ENCODE measurements at places on chromosomes 12 and 14.

DNA sequence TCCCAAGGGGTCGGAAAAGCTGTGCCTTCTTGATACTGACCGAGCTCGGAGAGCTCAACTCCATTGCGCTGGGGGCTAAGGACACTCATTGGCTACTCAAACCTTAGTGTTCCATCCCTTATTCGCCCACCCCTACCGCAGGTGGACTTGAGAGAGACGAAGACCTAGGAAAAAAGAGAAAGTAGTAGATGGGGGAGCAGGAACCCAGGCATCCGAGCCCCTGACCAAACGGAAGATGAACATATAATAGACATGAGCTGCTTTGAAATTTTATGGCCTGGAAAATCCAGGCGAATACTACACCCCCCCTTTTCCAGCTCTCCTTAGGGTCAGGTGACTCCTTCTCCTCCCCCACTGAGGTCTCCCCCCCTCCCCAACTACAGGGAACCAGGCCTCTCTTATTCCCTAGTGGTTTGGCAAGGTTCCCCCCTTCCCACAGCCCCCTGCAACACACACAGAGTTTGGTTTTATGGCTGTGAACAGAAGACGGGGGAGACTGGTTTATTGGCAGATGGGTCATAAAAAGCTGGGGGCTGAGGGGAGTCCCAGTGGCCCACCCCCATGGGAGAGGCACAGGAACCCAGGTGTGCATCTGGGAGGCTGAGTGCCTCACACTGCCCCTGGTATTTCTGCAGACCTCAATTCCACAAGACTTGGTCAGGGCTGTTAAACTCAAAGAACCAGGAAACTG lies 1.6 kb downstream of the GDF11 start:
- no peak for DNase-seq

- no peak for DNase-seq
These were observed 16.1 kb upstream of the CCDC85C start for GRCh38 chr14:99619835-99620834.

DNA sequence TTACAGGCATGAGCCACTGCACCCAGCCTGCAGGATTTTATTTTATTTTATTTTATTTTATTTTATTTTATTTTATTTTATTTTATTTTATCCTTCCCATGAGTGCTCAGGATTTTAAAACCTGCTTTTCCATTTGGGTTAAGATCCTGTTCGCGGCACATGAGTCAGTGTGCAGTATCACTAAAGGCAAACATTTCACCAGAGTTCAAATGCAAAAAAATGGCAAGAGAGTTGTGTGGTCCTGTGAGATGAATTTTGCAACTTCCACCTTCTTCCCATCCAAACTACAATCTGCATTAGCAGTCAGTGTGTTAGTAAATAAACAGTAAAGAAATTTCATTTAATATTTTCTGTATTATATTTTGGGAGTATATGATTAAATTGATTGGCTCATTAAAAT lies 29.0 kb downstream of the MOAP1 start:
- DNase-seq, result no peak

- DNase-seq, result no peak
These were observed 47.7 kb upstream of the CDKN3 start for GRCh38 chr14:54348923-54349620.

- no peak for DNase-seq
These were observed 76.4 kb upstream of the BCAT1 start for GRCh38 chr12:25025260-25025659.

DNA sequence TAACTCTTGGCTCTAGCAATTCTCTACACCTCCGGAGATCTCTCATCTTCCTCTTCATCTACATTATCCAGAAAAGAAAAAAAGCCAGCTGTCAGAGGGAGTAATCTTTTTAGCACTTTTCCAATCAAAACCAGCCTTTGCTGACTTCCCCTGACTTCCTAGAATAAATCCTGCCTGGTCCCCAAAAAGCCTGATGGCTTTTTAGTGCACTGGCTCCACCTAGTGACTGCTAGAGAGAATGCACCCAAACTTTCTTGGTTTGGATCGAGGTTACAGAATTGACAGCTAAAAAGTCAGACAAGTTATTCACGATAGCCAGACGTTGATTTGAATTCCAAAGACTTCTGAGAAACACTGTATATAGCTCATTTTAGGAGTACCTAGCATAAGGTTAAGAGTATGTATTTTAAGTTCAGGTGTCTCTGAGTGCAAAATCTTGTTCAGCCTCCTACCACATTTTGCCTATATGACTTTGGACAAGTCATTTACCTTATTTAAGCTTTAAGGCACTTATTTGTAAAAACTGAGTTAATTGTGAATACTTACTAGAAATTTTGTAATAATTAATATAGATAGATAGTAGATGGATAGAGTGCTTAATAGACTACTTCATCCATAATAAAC lies 185.7 kb upstream of the GRIN2B start:
- DNase-seq, result peak; percentile 86

DNA sequence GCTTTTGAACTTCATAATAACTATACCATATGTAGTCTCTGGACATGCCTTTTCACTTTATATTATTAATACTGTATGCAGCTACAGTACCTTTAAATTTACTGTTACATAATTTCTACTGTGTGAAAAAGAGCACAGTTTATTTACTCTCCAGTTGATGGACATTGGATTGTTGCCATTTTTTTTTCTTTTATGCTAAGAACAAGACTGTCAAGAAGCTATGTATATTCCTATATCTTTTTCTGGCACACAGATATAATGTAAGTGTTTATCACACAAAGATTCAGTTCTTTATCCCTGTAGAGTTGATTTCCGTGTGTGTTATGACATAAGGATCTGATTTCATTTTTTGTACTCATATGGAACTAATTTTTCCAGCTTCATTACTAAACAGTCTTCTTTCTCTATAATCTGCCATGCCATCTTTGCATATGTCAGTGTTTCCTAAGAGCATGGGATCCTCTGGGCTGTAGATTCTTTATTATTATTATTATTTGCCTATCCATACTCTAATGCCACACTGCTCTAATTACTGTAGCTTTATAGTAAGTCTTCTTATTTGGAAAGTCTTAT lies 593.0 kb upstream of the ATP2B1 start:
- peak; percentile 19 for DNase-seq

DNA sequence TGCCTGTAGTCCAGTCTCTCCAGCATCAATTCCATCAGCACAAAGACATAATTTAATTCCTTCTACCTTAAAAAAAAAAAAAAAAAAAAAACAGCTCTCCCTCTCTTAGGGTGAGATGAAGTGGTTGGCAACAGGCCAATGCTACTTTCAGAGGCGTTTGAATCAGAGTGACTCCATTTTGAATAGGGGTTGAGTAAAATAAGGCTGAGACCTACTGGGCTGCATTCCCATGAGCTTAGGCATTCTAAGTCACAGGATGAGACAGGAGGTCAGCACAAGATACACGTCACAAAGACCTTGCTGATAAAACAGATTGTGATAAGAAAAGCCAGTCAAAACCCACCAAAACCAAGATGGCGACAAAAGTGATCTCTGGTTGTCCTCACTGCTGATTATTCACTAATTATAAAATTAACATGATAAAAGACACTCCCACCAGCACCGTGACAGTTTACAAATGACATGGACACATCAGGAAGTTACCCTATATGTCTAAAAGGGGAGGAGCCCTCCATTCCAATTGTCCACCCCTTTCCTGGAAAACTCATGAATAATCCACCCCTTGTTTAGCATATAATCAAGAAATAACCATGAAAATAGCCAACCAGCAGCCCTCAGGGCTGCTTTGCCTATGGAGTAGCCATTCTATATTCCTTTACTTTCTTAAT lies 6.9 kb upstream of the TCL1B start:
- DNase-seq, result peak; percentile 33
